ENCODE measurements at places on chromosomes 7 and 10.
A peak's percentile ranks its signal among the peaks of the same experiment; 100 is the strongest.

DNA sequence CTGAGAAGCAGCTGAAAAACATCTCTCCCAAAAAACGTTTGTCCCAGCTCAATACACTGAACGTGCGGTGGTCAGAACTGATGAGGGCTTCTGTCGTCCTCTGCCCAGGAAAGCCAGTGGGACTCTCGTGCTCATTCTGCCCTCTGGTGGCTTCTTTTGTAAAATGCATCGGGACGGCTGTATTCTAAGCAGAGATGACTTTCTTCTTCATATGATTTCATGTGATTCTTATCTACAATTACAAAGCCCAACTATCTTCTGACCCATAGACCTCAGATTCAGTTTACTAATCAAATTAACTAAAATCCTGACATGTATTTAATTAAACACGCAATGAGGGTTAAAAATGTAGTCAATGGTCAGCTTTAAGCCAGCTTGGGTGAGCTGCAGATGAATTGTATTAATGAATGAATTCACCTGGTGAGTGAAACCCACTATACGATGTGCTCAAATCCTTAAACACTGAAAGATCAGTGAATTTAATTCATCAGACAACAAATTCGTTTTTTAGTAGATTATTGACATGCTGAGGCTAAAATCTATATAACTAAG is 117.6 kb upstream of the FAM204A start:
- peak; percentile 65 for DNase-seq

GRCh38 chr10:6274484-6274883 is 71.8 kb downstream of the PFKFB3 start:
- no peak for DNase-seq

- DNase-seq, result no peak
Measured at GRCh38 chr10:27601503-27601902, 97.4 kb downstream of the RAB18 start.

DNA sequence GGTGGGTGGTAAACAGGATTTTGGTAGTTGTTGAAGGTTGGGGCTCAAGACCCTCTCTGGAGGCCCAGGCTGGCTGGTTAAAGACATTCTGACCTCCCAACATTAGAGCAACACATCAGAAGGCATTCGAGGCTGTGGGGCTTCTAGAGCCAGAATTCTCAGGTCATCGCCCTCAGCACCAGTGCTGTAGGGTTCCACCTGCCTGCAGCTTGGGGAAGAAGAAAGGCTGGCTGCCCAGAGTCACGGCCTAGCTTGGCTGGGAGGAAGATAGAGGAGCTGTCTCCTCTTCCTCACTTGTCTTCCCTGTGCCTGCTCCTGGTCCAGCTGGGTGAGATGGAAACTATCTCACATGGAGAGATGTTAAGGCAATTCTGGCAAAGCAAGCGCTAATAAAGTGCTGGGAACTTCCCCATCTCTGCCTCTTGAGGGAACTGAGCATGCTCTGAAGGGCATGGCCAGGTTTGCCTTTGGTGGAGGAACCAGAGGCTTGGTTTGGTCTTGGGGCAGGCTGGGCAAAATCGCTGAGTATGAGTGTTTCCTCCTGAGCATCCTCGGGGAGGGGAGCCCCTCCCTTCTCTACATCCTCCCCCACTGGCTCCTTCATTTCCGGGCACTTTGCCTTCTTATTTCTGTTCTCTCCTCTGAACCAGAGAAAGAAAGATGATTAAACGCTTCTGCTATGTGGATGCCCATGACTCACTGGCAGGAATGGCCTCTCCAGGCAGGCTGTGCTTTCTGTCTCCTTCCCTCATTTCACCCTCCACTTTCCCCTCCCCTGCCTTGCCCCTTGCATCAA is 509.0 kb upstream of the PODXL start:
- DNase-seq, result no peak

DNA sequence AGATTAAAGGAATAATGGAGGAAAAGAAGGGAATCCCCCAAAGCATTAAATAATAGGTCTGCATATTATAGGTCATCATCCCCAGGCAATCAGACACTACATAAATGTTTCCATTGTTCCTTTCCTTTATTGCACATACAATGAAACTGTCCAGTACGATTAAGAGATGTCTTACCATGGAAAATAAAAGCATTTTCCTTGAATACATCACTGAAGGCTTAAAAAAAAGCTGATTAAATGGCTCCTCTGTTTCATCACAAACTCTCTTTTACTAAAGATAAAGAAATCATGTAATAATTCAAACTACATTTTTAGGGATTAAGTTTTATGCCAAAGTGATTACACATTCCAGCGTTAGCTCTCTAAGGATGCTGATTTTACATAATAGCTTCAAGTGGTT is 316.0 kb downstream of the AGMO start:
- DNase-seq, result no peak

DNA sequence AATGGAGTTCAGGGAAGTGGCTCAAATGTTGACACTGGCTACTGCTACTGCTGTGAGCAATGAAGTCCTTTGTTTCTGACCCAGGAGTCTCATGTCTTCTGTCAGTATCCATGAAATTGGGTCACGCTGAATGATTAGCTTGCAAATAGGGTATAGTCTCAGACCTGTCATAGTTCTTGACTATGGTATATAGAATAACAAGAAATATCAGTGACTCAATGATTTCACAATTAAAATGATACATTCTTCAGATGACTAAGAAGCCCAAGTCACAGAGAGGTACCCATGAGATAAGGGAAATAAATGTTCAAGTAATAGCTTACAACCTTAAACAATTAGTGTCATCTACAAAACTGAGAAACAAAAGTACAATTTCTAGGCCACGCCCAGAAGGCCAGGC is 89.3 kb downstream of the LYZL2 start:
- DNase-seq, result no peak

DNA sequence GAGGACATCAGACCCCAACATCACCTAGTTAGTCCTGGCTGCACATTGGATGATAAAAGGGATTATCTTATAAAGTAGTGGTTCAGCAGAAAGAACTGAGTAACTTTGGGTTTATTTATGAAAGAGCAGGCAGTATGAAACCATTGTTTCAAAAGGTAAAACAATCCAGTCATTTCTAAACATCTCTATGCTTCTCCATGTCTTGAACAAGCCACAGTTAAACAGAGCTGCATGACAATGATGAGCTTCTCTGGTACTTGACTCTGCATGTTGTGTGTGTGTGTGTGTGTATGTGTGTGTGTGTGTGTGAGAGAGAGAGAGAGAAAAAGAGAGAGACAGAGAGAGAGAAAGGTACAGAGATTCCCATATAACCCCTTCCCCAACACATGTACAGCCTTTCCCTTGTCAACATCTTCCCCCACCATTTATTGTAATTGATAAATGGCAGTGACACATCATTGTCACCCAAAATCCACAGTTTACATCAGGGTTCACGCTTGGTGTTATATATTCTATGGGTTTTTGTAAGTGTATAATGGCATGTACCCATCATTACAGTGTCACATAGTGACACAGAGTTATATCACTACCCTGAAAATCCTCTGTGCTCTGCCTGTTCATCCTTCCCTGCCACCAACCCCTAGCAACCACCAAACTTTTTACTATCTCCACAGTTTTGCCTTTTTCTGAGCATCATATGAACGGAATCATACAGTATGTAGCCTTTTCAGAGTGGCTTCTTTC is 32.8 kb upstream of the SLC18A3 start:
- no peak for DNase-seq

GRCh38 chr10:15570738-15571339 is 148.9 kb downstream of the ITGA8 start:
- DNase-seq, result no peak

- DNase-seq, result no peak
Measured at GRCh38 chr7:30649717-30650420, 32.4 kb downstream of the CRHR2 start.

DNA sequence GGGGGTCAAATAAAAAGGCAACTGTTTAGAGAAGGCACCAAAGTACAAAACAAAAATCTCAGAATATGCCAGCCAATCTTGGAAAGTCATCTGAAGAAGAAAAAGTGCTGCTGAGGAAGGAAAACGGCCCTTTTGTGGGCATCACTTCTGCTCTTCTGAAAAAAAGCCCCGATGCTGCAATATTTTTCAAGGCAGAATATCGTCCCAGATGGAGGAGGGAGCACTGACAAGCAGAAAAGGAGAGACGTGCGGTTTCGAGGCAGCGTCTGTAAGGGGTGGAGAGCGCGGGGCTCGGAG is 959 bp upstream of the ATRNL1 start:
- no peak for DNase-seq

DNA sequence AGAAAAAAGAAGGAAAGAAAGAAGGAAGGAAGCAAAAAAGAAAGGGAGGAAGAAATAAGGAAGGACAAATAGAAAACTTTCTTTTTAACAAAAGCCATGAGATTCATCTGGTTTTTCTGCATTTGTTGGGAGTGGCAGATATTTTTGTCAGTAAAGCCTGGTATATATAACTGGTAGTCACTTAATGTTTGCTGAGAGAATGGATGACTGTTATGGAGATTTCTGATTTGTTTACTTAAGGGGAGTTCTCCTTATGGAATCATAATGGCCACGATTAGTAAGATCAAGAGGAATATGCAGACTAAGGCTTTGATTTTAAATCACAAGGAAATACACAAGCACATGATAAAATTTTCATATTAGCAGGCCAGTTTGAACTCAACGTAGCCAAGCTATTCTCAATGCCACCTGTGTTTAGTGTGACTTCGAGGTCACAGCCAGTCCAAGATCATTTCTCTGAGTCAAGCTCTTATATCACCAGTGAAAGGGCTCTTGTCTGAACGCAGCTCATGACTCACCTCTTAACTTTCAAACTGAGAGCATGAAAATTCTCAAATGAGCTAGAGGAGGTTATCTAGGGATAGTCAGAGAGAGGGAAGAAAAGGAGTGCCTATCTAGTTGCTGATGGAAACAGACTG is 445.1 kb upstream of the ZMIZ1 start:
- no peak for DNase-seq

- DNase-seq, result peak; percentile 15
Measured at GRCh38 chr10:28677888-28678686, 766 bp downstream of the BAMBI start.

DNA sequence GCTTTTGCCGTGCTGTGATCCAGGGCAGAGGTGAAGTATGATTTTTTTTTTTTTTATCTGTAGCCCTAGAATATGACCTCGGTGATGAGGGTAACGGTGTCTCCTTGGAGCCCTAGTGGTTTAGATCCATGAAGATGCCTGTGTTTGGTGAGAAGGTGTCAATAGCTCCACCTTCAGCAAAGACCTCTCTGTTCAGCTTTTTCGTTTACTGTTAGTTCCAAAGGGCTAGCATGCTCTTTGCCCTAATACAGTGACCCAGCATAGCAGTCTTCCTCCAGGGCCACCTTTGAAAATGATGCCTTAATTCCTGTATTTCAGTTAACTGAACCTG is 746 bp upstream of the MRPS16 start:
- DNase-seq, result no peak

DNA sequence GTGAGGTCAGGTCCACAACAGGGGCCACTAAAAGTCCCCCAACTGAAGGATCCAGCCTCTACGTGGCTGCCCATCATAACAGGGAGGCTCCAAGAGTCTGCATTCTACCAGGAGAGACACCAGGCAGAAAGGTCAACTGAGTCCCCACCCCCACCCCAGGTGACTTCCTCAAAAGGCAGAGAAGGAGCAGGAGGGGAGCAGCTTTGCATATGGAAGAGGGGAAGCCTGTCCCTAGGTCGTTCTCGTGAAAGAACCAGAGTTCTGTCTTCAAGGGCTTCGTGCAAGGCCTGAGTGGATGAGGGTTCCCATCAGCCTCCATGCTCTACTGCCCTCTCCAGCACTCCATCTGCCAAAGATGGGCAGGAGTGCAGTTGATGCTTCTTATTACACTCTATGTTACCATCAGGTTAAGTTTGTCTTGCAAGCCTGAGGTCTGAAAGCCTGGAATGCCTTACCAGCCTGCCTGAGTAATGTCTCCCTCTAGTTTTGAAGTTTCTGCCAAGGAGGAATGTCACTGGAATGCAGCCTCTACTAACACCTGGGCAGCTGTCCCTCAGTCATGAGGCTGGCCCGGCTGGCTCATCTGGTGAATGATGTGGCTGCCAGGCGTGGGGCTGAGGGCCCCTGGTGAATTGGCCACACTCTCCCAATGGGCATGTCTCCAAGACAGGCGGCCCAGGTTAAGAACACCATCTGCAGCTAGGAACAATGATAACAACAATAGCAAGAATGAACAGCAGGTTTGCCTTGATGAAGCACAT is 54.3 kb upstream of the SMNDC1 start:
- DNase-seq, result no peak

GRCh38 chr10:11064832-11065231 is 47.2 kb downstream of the CELF2 start:
- no peak for DNase-seq

DNA sequence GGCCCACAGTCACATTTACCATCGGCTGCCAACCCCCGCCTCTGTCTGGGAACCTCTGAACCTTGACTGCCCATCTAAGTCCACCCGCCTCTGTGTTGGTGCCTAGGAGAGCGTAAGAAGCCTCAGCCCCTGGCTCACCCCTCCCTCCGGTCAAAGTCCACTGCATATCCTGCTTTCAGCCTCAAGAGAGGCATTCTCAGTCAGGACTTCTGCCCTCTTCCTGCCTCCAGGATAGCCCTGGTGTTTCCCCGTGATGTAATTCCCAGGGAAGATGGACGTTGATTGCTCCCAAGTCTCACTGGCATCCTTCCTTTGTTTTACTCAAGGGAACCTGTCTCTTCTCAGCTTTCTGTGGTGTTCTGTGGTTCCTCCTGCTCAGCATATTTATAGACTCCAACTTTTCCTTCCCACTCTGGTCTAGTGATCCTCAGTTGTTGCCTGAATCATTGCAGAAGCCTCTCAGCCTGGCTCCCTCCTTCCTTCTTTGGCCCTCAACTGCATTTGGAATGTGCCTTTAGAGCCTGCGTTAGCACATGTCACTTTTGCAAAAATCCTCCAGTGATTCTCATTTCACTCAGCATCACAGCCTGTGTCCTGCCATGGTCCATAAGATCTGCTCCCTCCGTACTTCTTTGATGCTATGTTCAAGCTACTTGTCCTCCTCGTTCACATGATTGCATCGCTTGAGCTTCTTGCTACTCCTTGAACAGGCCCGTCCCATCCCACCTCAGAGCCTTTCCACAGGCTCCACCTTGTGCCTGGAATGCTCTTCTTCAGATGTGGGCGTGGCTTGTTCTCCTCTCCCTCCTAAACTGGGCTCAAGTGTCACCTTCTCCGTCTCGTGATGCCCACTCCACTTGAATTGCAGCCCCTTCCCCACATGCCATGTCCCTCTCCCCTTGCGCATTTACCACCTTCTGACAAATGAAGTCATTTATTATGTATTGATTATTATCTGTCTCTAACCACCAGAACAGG is 124.2 kb downstream of the PLPP4 start:
- DNase-seq, result no peak

DNA sequence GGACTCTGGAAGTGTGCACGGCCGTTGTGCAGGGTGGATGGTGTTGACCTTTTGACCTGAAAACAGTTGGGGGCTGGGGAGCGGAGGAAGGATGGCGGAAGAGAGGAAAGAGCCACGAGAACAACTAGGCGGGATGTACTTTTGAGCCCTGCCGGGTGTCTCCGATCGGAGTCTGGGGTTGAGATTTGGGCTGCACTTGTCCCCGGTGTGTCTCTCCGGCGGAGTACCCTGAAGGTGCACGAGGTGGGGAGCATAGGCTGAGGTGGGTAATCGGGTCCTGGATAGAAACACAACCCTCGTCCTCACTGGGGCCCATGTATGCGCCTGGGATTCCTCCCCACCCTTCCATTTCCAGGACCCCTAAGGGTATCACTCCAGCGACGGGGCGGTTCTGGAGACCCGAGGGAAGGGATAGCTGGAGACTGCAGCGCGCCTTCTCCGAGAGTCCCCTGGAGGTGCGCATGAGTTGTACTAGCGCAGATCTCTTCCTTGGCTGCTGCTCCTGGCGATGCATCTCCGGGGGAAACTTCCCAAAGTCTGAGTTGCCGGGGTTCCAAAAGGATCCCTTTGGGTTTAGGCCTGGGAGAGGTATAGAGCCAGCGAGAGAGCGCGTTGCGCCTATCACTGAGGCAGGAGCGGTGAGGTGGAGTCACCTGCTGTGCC is 4.6 kb upstream of the HMX2 start:
- no peak for DNase-seq

All from NCI-H2081 (cell line).